Fibroblast of lung (primary cell): ENCODE measurements at places on chromosomes 1 and 21. TPM values are rescaled to one million over a fixed set of nuclear protein-coding genes. Genes with fewer than 3 reads are reported as not detected.

- H3K27me3 ChIP-seq = no peaks in the 10 kb centered on the region
- no peak overlapping the region for H3K27ac ChIP-seq
- H3K4me1 ChIP-seq = no peaks in the 10 kb centered on the region
- H3K36me3 ChIP-seq = no peaks in the 10 kb centered on the region
- no peak overlapping the region for H3K4me3 ChIP-seq
Observed at GRCh38 chr1:160797271-160797709, 1.3 kb downstream of the LY9 start.

DNA sequence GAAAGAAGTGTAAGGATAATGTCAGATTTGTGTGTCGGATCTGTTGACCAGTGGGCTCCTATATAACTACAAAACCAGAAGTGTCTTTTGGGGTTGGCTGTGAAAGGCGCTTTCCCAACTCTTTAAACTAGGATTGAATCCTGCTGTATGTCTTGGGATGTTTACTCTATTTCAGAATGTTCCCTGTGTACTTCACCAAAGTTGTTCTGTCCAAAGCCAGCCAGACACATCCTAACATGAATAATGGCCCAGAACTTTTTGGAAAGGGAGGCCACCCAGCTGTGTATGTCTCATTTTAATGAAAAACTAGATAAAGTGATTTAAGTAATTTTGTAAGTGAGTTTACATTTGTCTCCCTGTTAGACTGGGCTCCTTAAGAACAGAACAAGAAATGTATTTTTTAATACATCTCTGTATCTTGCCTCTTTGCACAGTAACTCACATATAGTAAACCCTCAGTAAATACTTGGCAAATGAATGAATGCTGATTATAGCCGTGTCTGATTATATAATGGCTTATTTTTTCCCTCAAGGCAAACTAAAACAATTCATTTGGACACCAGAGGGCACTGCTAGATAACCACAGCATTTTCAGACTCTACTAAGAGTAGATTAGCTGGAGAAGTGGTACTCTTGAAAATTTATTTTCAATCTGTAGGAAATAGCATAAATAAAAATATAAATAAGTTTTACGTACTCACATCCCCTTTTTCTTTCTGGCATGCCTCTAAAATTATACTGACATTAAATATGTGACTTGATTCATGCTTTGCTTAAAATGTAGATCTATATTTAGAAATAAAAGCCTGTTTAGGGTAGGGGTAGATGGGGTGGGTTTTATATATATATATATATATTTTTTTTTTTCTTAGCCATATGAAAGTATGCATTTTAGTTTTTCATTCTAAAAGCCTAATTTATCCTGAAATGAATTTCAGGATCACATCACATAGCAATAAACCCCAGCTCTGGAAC is 23.8 kb downstream of the TSEN15 start:
- H3K27me3 ChIP-seq = no peaks in the 10 kb centered on the region
- no peak overlapping the region for H3K4me3 ChIP-seq

DNA sequence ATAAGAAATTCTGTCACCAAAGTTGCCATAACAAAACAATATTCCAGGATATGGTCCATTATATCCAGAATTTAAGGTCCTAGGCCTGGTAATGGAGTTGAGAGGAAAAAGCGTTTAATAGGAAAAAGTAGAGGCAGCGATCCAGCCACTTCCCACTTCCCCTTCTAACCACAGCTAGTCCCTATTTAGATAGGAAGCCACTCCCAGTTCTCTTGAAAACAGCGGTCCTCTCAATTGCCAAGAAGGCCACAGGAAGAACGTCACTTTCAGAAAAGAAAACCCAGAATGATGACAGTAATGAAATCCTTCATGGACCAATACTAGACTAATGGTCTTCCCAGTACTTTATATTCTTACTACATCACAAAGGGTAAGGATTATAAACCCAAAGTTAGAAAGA is 38.6 kb downstream of the ABL2 start:
- no peak overlapping the region for H3K27ac ChIP-seq
- H3K27me3 ChIP-seq = no peaks in the 10 kb centered on the region
- peak; percentile 9 for DNase-seq
- peaks cover 2% of the 10 kb centered on the region for H3K4me1 ChIP-seq

DNA sequence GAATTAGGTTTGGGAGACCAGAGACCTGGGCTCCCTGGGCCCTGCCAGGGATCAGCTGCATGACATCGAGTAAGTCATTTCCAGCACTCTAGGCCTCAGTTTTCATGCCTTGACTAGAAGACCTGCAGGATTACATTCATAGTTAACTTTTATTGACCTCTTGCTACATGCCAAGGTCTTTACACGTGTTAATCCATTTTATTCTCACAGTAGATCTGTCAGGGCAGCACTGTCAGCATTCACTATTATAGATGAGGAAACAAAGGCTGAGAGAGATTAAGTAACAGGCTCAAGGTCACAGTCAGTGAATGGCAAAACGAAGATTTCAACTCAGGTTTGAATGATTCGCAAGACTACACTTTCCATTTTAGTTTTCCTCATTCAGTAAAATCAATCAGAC is 37.0 kb downstream of the PGM1 start:
- H3K36me3 ChIP-seq = no peaks in the 10 kb centered on the region
- H3K4me3 ChIP-seq = no peak overlapping the region
- H3K27ac ChIP-seq = no peak overlapping the region
- DNase-seq = no peak
- H3K27me3 ChIP-seq = no peaks in the 10 kb centered on the region

GRCh38 chr1:193402037-193402436 is 215.6 kb upstream of the B3GALT2 start:
- H3K4me3 ChIP-seq = no peak overlapping the region
- DNase-seq = no peak

Gene HOOK1
- total RNA-seq = under 0.01 TPM in 2 replicates

Gene INAVA
- not detected in 2 replicates for total RNA-seq

Gene CNIH3
- total RNA-seq = 15.7 and 28.1 TPM in 2 replicates

Gene KCTD3
- total RNA-seq = 59.1 and 76.0 TPM in 2 replicates
